NCI-H2081 treated with DMSO at 0.1 percent for 48 hours (cell line): ENCODE measurements at places on chromosomes 12 and 14.

DNA sequence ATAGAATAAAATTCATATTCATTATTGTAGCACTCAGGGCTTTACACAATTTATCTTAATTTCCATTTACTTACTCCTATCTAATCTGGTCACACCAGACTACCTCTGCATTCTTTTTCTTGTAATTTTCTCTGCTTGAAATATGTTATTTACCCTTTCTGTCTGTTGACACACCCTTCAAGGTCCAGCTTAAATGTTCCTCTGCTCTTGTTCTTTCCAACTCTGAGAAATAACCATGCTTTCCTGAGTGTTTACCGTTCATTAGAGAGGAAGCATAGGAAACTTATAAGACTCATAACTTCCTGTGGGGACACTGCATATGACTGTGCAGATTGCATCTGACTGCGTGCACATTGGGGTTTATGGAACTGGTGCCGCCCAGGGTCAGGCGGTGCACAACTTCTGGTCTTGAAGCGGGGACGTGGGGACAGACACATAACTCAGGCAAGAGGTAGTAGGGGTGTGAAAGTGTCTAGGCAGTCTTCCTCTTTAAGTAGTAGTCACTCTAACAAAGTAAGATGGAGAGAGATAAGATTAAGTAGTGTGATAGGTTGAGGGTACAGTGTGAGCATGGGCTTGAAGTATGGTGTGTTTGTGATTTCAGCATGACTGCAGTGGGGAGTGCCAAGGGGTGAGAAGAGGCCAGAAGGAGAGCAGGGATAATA is 42.6 kb upstream of the FOXJ2 start:
- no peak for DNase-seq

- DNase-seq: no peak
Measured at GRCh38 chr14:77343662-77344061, 22.8 kb downstream of the GSTZ1 start.

GRCh38 chr14:51603495-51603894 is 48.2 kb upstream of the FRMD6 start:
- no peak for DNase-seq

- peak; percentile 61 for DNase-seq
Measured at GRCh38 chr12:105235732-105236476, at the start of gene APPL2. APPL2 (minus strand) TSS chr12:105236174; CDS start chr12:105236012, 162 bp downstream.

DNA sequence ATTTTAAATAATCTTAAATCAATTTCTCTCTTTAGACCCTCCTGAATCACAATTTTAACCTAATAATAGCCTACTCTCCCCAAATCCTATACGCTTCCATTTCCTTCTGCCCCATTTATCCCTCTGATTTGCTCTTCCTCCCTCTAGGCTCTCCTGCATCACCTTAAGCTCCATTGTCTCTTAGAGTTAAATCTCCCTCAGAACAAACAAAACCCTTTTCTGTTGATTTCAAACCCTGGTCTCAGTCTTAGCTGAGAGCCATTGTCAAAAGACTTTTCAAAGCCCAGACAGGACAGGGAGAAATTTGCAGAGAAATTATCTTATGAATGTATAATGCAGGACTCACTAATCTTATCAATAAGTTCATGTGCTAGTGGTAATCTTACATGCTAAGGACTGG is 106.1 kb downstream of the C12orf75 start:
- DNase-seq: no peak

GRCh38 chr12:127284021-127284420 is 982.9 kb upstream of the TMEM132C start:
- DNase-seq: no peak

DNA sequence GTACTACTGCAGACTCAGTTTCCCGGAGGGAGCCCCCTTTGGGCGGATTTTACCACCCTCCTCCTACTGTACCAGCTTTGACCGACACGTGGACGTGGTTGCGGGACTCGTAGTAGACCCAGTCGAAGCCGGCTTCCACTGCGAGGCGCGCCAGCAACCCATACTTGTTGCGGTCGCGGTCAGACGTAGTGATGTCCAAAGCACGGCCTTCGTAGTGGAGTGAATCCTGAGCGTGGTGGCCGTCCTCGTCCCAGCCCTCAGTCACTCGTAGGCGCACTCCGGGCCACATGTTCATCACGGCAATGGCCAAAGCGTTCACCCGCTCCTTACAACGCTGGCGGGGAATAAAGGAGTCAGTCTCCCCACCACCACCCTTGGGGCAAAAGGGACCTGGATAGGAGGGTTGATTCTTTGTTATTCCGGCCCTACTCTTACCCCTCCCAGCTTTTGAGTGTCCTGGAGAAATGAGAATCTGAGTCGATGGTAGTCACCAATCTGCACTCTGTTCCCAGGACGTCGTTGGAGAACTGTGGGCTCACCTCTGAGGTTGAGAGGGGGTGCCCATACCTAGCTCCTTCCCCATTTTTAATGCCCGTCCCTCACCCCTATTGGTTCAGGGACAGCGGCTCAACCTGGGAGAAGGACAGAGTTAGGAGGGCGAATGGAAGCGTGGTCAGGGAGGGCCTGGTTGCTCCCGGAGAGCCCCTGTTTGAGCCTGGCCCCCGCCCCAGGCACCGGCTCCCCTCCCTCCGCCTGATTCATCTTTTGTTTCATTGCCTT is 3.4 kb downstream of the DHH start:
- no peak for DNase-seq

DNA sequence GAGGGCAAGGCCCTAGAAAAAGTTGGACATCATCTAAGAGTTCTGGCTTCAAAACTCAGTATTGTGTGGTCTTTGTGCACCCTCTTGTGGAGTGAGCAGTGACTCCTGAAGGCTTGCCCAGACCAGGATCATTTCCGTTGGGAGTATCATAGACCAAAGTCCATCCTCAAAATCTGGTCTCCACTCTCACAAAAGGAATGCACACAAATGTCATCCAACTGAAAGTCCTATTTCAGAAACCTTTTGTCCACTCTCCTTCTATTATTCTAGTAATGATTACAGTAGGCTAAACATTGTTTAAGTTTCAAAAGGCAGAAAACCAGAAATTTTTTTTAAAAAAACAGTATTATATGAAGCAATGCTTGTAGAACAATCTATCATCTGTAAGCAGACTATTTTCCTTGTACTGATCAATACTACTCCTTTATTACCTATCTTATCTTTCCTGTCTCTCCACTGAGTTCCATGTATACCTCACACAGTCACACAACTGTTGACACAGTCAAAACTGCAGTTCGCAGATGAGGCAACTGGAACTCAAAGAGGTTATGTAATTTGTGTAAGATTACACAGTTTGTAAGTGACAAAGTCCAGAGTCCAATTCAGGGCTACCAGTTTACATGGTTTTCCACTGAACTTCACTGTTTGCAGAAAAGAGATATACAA is 41.4 kb downstream of the COX16 start:
- peak; percentile 8 for DNase-seq

GRCh38 chr12:130427381-130427887 is 89.7 kb downstream of the PIWIL1 start:
- DNase-seq: no peak

GRCh38 chr12:53623548-53624385 is 2.4 kb downstream of the ATF7 start:
- no peak for DNase-seq

- DNase-seq: no peak
Measured at GRCh38 chr14:41642789-41643188, 36.1 kb downstream of the LRFN5 start.

DNA sequence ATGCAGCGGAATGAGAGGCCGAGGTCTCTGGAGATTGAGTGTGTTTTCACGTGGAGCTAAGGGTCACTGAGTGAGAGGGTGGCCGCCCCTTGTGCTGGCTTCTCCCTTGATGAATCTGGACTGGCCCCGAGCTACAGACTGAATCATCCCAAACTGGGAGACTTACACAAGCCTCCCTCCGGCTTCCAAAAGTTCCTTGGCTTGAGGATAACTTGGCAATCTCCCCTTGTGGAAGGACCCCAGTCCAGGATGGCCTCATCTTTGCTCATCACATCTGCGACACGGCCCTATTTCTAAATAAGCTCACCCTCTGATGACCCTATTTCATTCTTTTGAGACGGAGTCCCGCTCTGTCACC is 41.5 kb upstream of the FBRSL1 start:
- no peak for DNase-seq

- DNase-seq: no peak
Measured at GRCh38 chr14:70802379-70802778, 6.9 kb downstream of the MAP3K9 start.

GRCh38 chr12:52615208-52615868 is 3.0 kb downstream of the KRT73 start:
- no peak for DNase-seq

GRCh38 chr12:94263011-94263811 is 114.8 kb downstream of the PLXNC1 start:
- DNase-seq: no peak

- no peak for DNase-seq
Measured at GRCh38 chr12:101878243-101878821, 952 bp downstream of the DRAM1 start.

DNA sequence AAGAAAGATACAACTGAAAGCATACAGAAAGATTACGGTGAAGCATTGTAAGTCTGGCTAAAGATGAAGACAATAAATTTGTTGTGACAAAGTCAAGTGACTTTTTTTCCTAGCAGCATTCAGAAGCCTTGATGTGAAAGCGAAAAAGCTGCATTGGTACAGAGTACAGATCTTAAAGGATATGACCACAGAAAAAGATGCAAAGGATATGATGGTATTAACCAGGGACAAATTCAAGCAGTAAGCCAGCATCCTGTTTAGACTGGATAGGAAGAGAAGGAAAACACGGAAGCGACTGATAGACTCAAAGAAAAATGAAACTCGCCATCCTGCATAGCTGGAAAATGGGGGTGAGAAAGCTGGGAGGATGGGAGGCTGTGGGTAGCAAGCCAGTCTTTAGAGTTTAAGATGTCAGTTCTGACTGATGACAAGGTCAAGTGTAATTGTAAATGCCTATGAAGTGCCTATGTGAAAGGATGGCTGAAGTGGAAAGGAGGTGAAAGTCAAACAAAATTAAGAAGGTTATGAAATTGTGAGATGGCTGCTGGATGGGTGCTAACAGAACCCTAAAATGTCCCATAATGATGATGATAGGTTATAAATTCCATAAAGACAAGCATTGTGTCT is 92.4 kb downstream of the PHLDA1 start:
- no peak for DNase-seq

- DNase-seq: no peak
Measured at GRCh38 chr14:69980457-69981425, 101.5 kb downstream of the SMOC1 start.

DNA sequence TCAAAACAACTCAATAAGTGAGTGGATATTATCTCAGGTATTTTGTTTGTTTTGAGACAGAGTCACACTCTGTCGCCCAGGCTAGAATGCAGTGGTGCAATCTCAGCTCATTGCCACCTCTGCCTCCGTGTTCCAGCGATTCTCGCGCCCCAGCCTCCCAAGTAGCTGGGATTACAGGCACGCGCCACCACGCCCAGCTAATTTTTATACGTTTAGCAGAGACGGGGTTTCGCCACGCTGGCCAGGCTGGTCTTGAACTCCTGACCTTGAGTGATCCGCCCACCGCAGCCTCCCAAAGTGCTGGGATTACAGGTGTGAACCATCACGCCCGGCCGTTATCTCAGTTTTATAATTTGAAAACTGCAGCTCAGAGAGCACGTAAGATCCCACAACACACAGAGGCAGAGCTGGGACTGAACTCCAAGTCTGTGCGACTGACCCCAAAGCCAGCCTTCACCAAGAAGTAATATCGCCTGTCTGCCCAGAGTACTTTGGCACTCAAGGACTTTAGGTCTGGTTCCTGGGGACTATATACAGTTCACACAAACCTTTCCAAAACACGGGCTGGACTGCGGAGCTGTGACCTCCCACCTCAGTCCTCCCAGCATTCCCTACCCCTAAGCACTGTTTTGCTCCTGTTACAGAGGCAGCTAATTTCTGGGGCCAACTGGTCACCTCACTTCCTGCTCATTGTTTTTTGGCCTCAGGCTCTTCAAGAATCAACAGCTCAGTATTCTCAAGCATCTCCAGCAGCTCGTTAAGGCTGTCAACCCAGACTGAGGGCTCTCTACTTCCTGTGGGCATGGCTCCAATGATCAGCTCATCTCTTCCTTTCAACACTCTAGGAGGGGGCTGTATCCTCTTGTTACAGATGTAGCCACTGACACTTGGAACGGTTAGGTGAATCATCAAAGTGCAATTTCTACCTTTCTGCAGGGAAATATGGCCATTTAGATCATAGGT is 22.5 kb downstream of the TESC start:
- no peak for DNase-seq

- DNase-seq: no peak
Measured at GRCh38 chr12:107530701-107531100, 154.9 kb upstream of the PWP1 start.

- no peak for DNase-seq
Measured at GRCh38 chr12:116630762-116631161, 71.6 kb downstream of the MAP1LC3B2 start.

GRCh38 chr12:123388177-123388950 is 4.4 kb downstream of the KMT5A start:
- no peak for DNase-seq

DNA sequence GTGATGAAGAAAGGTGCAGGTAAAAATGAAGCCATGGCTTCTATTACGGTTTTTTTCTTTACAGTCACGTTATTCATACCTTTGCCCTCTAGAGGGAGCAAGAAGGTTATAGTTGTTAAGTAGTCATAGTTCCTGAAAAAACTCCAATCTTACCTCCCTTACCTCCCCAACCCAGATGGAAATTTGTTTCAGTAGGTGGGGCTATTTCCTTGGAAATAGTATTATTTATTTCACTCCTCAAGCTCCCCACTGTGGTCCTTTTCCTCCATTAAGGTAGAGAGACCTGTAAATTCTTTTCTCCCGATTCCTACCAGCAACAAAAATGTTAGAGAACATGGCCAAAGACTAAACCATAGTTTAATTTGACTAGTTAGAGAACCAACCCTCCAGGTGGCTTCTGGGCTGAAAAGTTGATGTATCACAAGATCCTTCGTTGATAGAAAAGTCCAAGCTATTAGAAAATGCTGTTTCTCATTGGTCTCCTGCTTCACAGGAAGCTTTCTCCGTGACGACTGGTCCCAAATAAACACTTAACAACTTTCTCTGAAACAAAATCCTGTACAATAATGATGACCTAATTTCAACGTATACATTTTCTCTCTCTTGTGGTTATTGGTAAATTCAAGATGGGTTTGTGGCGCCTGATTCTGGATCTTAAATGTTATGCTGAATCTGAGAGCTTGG is 43.5 kb downstream of the TMX1 start:
- peak; percentile 60 for DNase-seq

- DNase-seq: no peak
Measured at GRCh38 chr12:64752032-64752431, 7.2 kb downstream of the GNS start.

DNA sequence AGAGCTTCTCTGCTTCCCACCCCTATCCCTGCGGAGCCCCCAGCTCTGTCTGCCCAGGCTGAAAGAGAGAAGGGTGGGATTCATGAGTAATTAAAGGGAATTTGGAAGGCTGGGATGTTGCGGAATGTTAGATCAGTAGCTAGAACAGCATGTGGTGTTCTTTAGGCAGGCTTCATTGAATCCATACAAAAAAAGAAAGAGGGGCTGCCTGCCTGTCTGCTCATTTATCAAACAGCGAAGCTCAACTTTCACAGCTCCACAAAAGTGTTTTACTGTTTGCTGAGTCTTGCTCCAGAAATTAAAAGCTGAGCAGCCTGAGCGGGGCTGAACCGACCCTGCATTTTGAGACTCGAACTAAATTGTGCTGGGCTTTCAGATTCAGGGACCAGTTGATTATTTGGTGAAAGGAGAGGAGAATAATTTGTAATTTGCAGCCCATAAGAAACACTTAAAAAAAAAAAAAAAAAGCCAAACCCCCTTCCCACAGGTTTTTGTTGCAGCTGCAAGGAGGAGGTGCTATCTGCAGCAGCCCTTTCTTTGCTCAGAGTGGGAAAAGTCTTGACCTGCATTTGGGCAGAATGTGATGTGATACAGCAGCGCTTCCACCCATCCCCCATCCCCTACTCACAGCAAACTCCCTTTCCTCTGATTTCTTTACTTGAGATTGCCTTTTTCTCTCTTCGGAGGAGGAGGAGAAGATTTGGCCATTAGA is 89.7 kb downstream of the RFX4 start:
- no peak for DNase-seq
